ENCODE measurements at places on chromosomes 16 and 17. TPM values are rescaled to one million over a fixed set of nuclear protein-coding genes. Genes with fewer than 3 reads are reported as not detected.

The TAC4 gene
- total RNA-seq = not detected

The MMP25 gene
- 0.30 TPM for total RNA-seq

The SOCS1 gene
- 5.5 TPM for total RNA-seq

The SMPD3 gene
- total RNA-seq = 4.4 TPM

The CLEC10A gene
- 1.4 TPM for total RNA-seq

- DNase-seq = no peak
- no peak overlapping the region for H3K27ac ChIP-seq
- no peaks in the 10 kb centered on the region for H3K27me3 ChIP-seq
- H3K4me3 ChIP-seq = no peak overlapping the region
These were observed 73.2 kb downstream of the NT5M start for GRCh38 chr17:17376362-17376761.

- H3K4me3 ChIP-seq = no peak overlapping the region
- H3K4me1 ChIP-seq = no peaks in the 10 kb centered on the region
- H3K27ac ChIP-seq = no peak overlapping the region
- H3K36me3 ChIP-seq = no peaks in the 10 kb centered on the region
These were observed 48.5 kb upstream of the RBFOX3 start for GRCh38 chr17:79659376-79659775.

DNA sequence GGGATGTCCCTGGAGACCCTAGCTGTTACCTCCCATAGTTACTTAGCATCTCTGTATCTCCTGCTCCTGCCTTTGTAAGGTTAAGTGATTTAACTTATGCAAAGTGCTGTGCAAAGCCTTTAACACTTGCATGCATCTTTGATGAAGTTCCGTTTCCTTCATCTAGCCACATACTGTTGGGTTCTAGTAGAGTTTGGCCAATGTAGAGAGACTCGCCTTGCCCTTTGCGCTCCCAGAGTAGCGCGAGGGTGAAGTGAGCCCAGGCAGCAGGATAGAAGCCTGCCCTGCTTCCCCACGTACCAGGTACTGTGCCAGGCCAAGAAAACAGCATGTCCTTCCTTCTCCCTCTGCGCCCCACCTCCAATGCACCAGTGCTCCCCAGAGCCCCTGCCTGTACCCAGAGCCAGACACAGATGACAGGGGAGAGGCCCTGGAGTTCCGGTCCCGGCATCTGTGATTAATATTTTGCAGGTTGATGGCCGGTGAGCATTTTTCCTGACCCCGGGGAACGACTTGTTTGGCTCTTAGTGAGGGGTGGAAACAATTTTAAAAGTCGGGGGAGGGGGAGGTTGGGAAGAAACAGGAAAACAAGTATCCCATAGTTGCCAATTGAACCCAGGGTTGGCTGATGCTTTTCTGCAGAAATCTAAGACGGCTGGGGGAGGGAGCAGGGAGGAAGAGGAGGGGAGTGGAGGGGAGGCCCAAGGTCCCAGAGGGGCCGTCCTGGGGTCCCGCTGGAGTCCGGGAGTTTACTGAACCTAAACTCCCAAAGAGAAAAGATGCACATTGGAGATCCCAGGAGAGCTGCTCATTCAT lies 13.1 kb upstream of the CDC42EP4 start:
- peak overlapping the region; percentile 11 for H3K27ac ChIP-seq
- no peaks in the 10 kb centered on the region for H3K27me3 ChIP-seq
- DNase-seq = no peak
- H3K4me3 ChIP-seq = no peak overlapping the region

- no peaks in the 10 kb centered on the region for H3K27me3 ChIP-seq
- no peaks in the 10 kb centered on the region for H3K36me3 ChIP-seq
- H3K27ac ChIP-seq = no peak overlapping the region
- H3K4me1 ChIP-seq = no peaks in the 10 kb centered on the region
- no peak for DNase-seq
These were observed 373.0 kb upstream of the DYNLRB2 start for GRCh38 chr16:80167657-80168390.

- H3K27me3 ChIP-seq = no peaks in the 10 kb centered on the region
- H3K27ac ChIP-seq = no peak overlapping the region
- H3K4me1 ChIP-seq = no peaks in the 10 kb centered on the region
- H3K36me3 ChIP-seq = peaks cover 22% of the 10 kb centered on the region
- no peak for DNase-seq
- H3K4me3 ChIP-seq = no peak overlapping the region
These were observed 35.0 kb upstream of the MRC2 start for GRCh38 chr17:62592341-62593099.

DNA sequence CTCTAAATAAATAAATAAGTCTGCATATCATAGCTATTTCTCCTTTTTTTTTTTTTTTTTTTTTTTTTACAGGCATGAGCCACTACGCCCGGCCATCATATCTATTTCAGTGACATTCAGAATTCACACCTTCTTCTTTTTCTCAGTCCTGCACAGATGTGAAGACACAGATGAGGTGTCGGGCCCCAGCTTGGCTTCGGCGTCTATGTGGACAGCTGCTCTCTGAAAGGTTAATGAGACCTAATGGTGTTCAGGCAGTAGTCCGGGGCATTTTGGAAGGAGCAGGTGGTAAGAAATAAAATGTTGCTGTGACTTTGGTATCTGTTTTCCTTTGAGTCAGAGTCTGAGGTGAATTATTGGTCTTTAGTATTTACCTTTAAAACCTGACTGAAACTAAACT lies 23.6 kb downstream of the TANGO6 start:
- H3K27ac ChIP-seq = no peak overlapping the region
- H3K27me3 ChIP-seq = no peaks in the 10 kb centered on the region
- peaks cover 17% of the 10 kb centered on the region for H3K36me3 ChIP-seq
- H3K4me3 ChIP-seq = no peak overlapping the region

DNA sequence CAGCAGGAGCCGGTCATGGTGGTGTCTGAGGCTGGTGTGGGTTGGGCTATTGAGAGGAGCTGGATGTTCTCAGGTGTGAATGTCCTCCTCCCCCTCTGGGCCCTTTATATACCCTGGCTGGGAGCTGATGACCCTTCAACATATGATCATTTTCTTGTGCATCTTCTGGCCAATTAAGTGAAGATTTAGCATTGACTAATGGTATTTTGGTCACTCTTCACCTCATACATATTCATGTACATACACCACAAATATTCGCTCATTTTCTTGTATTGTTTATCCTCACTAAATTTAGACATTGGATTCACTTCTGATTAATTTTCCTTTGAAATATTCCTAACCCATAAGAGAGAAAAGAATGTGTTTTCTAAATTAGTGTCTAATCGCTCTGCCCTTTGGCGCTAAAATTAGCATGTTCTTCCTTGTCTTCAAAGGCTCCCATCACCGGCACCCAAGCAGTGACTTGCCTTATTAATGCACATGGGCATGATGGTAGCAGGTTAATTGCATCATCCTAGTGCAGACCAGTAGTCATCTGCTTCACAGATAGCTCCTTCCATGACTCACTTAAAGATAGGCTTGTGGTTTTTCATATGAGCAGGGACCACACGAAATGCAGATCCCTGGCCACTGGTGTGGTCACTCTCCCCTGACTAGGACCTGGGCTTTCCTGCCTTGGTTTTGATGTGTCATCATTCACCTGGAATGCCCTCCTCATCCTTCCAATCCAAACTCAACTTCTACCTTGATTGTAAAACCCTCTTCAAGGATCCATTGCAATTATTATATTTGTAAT lies at the start of gene KRTAP2-4:
Gene KRTAP2-4 (minus strand): TSS at position 51 of the 796 bp plus-strand sequence. CDS start 34 bp downstream, at position 17.
- no peak for DNase-seq
- H3K4me1 ChIP-seq = no peaks in the 10 kb centered on the region
- H3K27ac ChIP-seq = no peak within 1 kb of the TSS
- H3K27me3 ChIP-seq = no peaks in the 10 kb centered on the region

DNA sequence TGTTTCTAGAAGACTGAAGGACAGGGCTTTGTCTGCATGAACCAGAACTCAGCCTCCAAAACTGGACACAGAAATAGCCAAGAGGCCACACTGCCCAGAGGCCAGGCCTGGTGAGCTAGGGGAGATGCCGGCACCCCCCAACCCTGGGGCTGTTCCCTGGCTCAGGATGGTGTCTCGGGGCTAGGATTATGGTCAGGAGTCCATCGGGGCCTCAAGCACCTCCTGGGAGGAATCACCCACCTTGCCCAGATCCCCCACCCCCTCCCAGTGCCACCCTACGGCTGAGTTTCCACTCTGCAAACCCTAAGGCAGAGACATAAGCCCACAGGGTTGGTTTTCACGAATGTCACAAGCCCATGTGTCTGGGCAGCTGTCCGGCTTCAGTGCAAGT lies 37.2 kb downstream of the SLC7A5 start:
- H3K27ac ChIP-seq = no peak overlapping the region
- no peaks in the 10 kb centered on the region for H3K4me1 ChIP-seq
- no peak for DNase-seq
- no peaks in the 10 kb centered on the region for H3K27me3 ChIP-seq
- H3K4me3 ChIP-seq = no peak overlapping the region
- H3K36me3 ChIP-seq = peaks cover 15% of the 10 kb centered on the region

DNA sequence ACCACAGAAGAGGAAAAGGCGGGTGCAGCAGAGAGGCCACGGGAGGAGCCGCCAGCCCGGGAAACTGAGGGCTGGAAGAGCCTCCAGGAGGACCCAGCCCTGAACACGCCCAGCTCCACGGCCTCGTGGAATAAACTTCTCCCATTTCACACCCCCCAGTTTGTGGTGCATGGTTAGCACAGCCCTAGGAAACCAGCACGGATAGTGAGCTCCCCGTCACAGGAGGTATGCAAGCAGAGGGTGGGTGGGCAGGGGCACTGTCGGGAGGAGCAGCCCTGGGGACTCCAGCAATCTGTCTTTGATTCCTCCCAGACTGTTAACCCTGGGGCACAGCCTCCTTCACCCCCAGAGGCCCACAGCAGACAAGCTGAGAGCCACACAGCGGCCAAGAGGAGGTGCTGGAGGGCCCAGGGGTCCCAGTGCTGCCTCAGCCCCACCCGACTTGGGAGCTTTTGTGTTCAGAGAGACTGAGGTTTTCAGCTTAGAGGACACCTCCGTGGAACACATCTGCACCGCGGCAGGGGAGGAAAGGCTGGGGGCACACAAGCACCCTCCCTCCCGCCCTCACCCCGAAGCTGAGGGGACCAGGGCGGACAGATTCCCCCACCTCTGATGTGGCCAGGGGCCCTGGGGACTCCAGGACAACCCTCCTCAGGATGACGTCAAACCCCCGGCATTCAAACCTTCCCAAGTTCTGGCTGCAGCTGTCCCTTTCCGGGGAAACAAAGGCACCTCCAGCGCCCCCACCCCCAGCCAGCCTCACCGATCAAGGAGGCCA lies 1.7 kb upstream of the IL17C start:
- H3K27me3 ChIP-seq = peaks cover 15% of the 10 kb centered on the region
- DNase-seq = no peak
- H3K36me3 ChIP-seq = peaks cover 10% of the 10 kb centered on the region
- no peak overlapping the region for H3K4me3 ChIP-seq
- H3K4me1 ChIP-seq = no peaks in the 10 kb centered on the region
- H3K27ac ChIP-seq = no peak overlapping the region

- H3K36me3 ChIP-seq = no peaks in the 10 kb centered on the region
- no peaks in the 10 kb centered on the region for H3K4me1 ChIP-seq
- H3K4me3 ChIP-seq = no peak overlapping the region
- no peak overlapping the region for H3K27ac ChIP-seq
- no peaks in the 10 kb centered on the region for H3K27me3 ChIP-seq
These were observed 35.4 kb downstream of the SPAG9 start for GRCh38 chr17:51085150-51085805.

- H3K27me3 ChIP-seq = no peaks in the 10 kb centered on the region
- H3K36me3 ChIP-seq = no peaks in the 10 kb centered on the region
- H3K4me3 ChIP-seq = no peak overlapping the region
- DNase-seq = no peak
- H3K4me1 ChIP-seq = no peaks in the 10 kb centered on the region
These were observed 5.5 kb downstream of the CPPED1 start for GRCh38 chr16:12798171-12798570.
